M059J (cell line): ENCODE measurements at places on chromosomes 2 and 18. TPM values are rescaled to one million over a fixed set of nuclear protein-coding genes. Genes with fewer than 3 reads are reported as not detected.

The CGREF1 gene
- total RNA-seq, result 0.17 and 0.84 TPM in 2 replicates

The PARD3B gene
- total RNA-seq, result 0.86 and 1.6 TPM in 2 replicates

GRCh38 chr2:221571551-221572218 lies 419 bp downstream of the EPHA4 start:
- peak; percentile 57 for DNase-seq

GRCh38 chr2:114610677-114611076 lies 168.2 kb downstream of the DPP10 start:
- DNase-seq, result no peak

DNA sequence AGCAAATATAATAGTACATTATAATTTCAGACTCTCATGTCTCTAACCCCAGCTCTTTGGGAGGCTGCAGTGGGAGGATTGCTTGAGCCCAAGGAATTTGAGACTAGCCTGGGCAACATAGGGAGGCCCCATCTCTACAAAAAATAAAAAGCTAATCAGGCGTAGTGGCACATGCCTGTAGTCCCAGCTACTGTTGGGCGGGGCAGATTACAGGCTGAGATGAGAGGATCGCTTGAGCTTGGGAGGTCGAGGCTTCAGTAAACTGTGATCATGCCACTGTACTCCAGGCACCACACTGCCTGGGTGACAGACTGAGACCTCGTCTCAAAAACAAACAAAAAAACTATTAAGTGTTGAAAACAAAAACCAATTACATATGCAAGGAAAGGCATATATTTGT lies 123.0 kb upstream of the MYO3B start:
- no peak for DNase-seq

DNA sequence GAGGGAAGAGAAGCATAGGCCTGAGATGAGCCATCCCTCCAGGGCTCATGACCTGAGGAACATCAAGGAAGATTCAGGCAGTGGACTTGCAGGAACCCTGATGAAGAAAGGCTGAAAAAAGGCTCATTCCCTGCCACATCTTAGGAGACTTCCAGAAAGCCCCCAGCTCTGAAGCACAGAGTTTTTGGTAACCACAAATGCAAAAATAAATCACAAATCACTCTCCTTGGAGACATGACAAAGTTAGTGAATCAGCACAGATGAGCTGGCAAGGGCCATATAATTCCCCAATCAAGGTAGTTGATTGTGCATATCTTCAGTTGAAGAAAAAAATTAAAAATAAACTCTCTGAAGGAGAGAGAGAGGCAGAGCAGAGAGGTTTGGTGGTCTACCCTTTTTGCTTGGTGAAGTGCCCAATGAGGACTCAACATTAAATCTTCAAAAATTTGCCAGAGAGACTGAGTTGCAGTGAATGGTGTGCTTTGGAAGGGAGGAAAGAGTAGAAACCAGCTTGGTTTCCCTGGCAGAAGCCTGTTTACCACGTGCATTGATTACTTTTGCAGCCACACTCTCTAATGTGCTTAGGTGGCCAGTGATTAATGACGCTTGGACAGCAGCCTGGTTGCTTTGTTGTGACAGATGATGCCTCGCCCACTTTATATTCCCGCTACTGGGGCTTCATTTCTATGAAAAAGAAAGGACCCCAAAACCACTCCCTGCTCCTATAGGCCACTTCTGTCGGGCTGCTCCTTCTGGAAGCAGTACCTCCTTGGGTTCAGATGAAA lies 257.4 kb upstream of the SLC14A2 start:
- peak; percentile 82 for DNase-seq

The SIX2 gene
- total RNA-seq, result 0.37 TPM in 1 of 2 replicates, not detected in the other

The MOB1A gene
- 206 and 218 TPM in 2 replicates for total RNA-seq

DNA sequence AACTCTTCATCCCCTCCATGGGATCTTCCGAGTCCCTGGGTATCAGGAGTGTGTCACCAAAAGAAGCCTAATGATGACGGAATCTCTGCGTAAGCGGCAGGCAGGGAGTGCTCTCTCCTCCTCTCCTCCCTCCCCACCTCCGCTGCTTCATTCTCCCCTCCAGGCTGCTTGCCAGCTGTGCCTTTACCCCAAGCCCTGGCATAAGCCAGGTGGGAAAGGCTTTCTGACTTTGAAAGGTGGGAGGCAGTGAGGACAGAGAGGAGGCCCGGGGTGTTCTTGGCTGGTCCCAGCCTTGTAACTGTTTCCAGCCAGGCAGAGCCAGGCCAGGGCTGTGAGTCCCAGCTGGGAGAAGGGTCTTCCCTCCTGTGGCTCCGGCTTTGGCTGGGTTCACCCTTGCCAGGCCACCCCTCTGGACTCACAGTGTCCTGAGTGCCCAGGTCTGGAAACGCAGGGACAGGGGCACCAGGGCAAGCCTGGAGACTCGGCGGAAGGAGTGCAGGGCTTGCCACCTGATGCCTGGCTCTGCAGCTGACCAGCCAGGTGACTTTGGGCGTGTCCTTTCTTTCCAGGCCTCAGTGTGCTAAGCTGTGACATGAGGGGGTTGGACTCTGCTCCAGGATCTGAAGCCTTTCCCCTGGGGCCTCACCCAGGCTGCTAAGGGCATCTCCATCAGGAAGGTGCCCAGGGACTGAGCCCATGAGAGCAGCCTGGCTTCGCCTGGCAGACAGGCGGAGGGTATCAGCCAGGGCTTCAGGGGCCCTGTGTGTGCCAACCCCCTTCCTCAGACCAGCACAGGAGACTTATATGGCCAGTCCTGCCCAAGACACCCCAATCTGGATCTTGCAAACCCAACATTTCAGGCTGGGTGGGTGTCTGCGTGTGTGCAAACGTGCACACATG lies 32.7 kb upstream of the HPCAL1 start:
- DNase-seq, result no peak

GRCh38 chr2:8882094-8882493 lies 44.7 kb upstream of the KIDINS220 start:
- DNase-seq, result peak; percentile 2

DNA sequence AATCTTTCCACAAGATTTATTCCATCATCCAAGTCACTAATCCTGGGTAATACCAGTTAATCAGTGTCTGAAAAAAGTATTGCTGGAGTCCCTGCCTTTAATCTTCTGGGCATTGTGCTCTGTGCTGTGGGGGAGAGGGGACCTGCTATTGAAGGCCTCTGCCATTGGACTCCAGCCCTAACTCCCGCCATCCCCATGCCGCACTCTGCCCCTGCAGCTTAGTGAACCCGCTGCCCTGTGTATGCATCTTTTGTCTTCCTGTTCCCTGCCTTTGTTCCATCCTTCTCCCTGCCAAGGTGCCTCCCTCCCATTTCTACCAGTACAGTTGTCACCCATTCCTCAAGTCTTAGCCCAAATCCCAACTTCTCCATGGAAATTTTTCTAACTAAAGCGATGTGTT lies 113.8 kb upstream of the EPAS1 start:
- DNase-seq, result no peak

GRCh38 chr2:207202645-207203044 lies 36.9 kb upstream of the KLF7 start:
- DNase-seq, result peak; percentile 58

DNA sequence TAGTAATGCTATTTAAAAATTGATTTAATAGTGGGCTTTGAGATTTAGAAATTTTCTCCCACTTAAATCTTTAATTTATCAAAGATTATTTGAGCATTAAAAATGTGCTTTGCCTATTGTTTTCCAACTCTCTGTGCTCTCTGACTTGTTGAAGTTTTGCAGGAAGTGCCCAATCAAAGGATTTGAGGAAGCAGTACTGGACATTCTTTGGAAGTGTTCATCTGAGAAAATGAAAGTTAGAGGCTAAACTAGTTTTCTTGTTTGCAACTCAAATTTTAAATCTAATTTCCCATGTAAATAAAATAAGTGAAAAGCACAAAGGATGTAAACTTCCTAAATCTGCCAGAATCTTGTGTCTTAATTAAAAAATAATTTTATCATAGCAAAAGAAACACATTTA lies 89.1 kb downstream of the CAMKMT start:
- DNase-seq, result peak; percentile 9

DNA sequence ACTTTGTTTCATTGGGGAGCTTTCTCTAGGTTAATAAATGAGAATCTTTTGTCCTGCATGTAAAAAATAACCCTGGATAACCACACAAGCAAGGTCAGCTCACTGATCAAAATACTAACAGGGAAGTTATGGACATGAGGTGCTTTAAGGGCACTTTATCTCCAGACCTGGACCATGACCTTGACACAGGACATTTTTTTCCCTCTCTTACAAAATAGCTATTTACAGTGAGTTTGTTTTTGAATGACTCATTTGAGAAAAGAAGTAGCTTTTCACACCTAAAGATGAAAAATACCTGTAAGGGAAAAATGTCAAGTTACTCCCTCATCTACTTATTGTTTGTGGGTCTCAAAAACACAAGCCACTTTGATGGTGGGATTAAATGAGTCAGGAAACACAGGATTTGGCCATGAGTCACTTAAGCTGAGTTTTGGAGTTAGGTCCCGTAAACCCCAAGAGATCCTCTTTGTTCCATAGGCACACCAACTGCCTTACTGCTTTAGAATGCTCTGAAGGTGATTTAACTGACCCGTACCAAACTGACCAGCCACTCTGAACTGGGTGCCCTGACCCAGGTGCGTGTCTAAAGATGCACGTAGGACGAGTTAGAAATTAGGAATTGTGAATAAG lies 479.3 kb upstream of the NXPH2 start:
- DNase-seq, result no peak

The LDLRAD4 gene
- 1.4 and 1.9 TPM in 2 replicates for total RNA-seq

- DNase-seq, result peak; percentile 65
These were observed 8.2 kb downstream of the KCTD1 start for GRCh38 chr18:26540043-26540628.

The ANKAR gene
- total RNA-seq, result 2.2 and 3.5 TPM in 2 replicates

GRCh38 chr2:151051574-151052220 lies 210.0 kb downstream of the RBM43 start:
- peak; percentile 57 for DNase-seq

The CIDEA gene
- total RNA-seq, result not detected in 2 replicates

GRCh38 chr18:36620788-36621187 lies 208.0 kb downstream of the TPGS2 start:
- peak; percentile 21 for DNase-seq

The DSG2 gene
- total RNA-seq, result 0.34 TPM in 1 of 2 replicates, not detected in the other

- DNase-seq, result no peak
These were observed 793.7 kb upstream of the FANCL start for GRCh38 chr2:59034837-59035236.

GRCh38 chr2:46328829-46329228 lies 31.6 kb downstream of the EPAS1 start:
- no peak for DNase-seq

- no peak for DNase-seq
These were observed 4.6 kb downstream of the HJURP start for GRCh38 chr2:233849607-233850271.

DNA sequence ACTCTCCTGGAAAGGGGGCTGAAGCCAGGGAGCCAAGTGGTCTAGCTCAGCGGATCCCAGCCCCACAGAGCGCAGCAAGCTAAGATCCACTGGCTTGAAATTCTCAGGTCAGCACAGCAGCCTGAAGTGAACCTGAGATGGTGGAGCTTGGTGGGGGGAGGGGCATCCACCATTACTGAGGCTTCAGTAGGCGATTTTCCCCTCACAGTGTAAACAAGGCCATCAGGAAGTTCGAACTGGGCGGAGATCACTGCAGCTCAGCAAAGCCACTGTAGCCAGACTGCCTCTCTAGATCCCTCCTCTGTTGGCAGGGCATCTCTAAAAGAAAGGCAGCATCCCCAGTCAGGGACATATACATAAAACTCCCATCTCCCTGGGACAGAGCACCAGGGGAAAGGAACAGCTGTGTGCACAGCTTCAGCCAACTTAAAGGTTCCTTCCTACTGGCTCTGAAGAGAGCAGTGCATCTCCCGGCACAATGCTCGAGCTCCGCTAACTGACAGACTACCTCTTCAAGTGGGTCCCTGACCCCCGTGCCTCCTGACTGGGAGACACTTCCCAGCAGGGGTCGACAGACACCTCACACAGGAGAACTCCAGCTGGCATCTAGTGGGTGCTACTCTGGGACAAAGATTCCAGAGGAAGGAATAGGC lies 282.3 kb upstream of the EPC2 start:
- DNase-seq, result no peak

GRCh38 chr2:6933911-6934310 lies 16.7 kb downstream of the RNF144A start:
- no peak for DNase-seq

- DNase-seq, result no peak
These were observed 120.9 kb downstream of the FAM210A start for GRCh38 chr18:13605477-13605876.

DNA sequence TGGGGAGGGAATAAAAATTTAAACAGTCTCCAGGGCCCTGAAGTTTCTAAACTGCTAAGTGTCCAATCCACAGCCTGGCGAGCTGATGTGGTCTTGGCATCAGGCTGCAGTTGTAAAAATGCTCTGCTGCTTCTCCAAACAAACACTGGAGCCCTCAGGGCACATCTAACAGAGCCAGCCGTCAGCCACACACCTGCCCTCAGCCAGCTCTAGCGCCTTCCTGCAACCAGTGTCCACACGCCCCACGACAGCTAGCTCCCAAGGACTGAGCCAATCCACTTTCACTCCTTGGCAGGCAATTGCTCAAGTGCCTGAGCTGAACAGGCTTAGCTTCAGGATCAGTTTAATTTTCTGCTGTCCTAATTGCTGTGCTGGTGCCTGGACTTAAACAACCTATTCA lies 446.4 kb upstream of the RAB12 start:
- DNase-seq, result peak; percentile 90

DNA sequence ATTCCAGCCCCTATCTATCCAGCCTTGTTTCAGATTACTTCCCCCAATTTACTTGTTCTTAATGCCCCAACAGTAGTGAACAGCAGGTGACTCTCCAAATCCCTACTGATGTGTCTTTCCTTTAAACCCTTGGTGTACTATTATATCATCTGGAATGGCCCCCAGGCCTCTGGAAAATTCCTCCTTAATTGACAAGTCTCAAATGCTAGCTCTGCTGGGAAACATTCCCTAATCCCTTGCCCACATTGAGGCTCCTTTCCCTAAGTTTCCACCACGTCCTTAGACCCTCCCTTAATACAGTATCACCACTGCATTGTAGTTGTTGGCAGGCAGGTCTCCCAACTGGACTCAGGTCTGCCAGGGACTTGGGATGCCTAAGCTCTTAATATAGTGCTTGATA lies 41.0 kb downstream of the MYO3B start:
- DNase-seq, result no peak

DNA sequence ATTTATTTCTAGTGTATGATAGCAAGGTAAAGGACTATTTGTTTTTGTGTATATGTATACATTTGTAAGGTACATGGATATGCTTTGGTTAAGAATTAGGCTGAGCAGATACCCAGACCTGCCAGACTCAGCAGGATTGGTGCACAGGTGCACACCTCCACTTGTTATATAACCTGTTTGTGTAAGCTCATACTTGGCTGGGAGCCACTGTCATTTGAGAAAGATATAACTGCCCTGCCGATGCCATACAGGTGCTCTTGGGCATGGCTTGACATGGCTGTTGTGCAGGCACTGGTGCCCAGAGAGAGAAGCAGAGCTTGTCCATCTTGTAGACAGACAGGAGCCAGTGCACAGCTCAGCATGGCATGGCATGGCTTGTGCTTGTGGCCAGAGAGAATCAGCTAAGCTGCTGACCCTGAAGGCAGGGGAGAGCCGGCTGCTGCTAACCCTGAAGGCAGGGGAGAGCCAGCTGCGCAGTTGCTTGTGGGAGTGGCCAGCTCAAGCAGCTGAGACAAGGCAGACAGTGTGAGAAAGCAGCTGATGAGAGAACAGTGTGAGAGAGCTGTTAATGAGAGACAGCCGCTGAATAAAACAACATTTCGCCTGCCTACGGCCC lies 136.5 kb downstream of the RNF144A start:
- DNase-seq, result no peak

The B3GNT7 gene
- total RNA-seq, result 0.17 and 0.57 TPM in 2 replicates

GRCh38 chr2:160109939-160110673 lies 47.7 kb upstream of the PLA2R1 start:
- DNase-seq, result peak; percentile 74

- DNase-seq, result peak; percentile 26
These were observed 48.7 kb upstream of the NBEAL1 start for GRCh38 chr2:202965810-202966460.

GRCh38 chr18:22207021-22207758 lies 37.8 kb downstream of the GATA6 start:
- no peak for DNase-seq
